ENCODE measurements at places on chromosomes 2 and 18.

GRCh38 chr2:73850009-73850408 is 21.2 kb downstream of the STAMBP start:
- DNase-seq = no peak

- no peak for DNase-seq
Measured at GRCh38 chr18:22177327-22177871, 8.0 kb downstream of the GATA6 start.

DNA sequence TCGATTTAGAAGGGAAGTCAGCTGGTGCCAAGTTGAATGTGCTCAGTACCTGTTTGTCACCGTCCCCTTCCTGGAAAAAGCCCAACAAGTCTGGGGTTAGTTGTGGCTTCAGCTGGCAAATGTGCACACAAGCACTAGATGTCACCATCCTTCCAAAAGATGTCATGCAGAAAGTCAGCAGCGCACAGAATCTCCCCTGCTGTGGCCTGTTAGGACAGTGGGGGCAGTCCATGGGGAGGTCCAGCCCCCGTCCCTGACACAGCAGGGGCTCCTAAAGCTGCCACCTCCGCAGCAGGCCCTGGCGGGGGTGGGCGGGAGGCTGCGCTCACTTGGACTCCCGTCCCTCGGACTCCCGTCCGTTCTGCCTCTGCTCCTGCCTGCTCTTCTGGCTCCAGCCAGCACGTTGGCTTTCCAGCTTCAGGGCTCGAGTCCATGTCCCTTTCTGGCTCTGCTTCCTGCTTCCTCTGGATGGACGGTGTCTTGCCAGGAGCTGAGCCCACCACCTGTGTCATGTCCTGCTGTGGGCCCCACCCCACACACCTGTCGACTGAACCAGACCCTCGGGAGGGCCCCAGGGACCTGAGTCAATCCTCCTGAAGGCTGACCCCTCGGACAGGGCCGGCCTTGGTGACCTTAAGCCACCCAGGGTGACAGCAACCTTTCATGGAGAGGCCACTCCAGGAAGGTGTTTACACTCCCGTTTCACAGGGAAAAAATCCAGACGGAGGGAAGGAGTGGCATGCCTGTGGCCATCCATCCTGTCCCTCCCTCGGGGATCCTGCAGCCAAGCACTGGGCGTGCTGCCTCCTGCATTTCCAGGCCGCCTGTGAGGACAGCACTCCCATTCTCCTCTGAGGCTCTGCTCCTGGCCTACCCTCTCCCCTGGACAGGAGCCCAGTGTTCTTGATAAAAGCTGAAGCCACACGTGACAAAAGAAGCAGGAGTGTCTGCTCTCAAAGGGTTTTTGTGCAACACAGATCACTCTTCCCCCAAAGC is 8.5 kb downstream of the RAB17 start:
- peak; percentile 46 for DNase-seq

DNA sequence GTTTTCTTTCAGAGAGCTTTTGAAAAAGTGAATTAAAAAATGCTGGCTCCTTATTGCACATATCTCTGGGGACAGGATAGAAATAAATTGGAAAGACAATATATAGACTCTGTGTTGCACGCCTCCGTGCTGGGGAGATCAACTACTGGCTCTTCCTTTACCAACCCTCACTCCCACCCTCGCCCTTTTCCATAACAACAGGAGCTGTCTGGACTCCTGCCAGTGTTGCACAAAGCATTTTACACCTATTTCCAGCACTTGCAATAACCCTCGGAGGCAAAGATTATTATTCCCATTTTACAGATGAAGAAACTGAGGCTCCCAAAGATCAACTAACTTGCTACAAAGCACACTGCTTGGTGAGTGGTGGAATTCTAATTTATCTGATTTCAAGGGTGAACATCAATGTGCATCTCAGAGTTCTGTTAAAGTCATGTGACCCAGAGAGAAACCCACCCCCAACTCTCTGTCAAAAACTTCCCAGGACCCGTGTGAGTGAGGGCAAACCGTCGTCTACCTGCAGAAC is 4.2 kb downstream of the CREG2 start:
- DNase-seq = no peak

- DNase-seq = no peak
Measured at GRCh38 chr2:96800061-96801004, 15.7 kb upstream of the CNNM3 start.

Measured in HEK293T (cell line).